ENCODE measurements at places on chromosomes 13 and 19. TPM values are rescaled to one million over a fixed set of nuclear protein-coding genes. Genes with fewer than 3 reads are reported as not detected.

The DHRS12 gene
- 9.4 TPM for total RNA-seq

The CCDC159 gene
- total RNA-seq = 5.2 TPM

The LGALS14 gene
- 0.13 TPM for total RNA-seq

The KLK11 gene
- not detected for total RNA-seq

The HSPB6 gene
- total RNA-seq = 46.7 TPM

The APLP1 gene
- 4.7 TPM for total RNA-seq

The ZNF566 gene
- 17.0 TPM for total RNA-seq

The ANGPTL4 gene
- 1.2 TPM for total RNA-seq

The PDX1 gene
- not detected for total RNA-seq

The F10 gene
- total RNA-seq = 41.0 TPM

The CGB3 gene
- 0.22 TPM for total RNA-seq

All from muscle of leg (tissue), 16 donors.